ENCODE measurements at places on chromosomes 2 and 18.

GRCh38 chr2:67927501-67927900, 135.3 kb downstream of the C1D start:
- DNase-seq, result no peak

DNA sequence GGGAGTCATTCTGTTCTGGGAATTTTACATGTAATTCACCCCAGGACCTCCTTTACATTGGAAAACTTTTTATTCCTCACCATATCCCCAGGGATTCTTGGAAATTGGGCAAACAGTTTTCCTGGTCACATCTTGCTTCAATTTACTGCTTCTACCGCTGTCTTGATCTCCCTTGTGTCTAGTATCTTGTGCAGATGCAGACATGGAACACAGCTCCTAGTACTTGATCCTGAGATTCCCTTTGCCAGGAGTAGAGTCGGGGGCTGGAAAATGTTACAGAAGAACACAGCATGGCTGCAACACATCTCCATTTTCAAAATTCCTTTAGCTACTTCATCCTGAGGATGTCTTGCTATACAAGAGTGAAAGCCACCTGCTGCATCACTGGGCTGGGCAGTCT, 472.8 kb downstream of the PLCL1 start:
- no peak for DNase-seq

DNA sequence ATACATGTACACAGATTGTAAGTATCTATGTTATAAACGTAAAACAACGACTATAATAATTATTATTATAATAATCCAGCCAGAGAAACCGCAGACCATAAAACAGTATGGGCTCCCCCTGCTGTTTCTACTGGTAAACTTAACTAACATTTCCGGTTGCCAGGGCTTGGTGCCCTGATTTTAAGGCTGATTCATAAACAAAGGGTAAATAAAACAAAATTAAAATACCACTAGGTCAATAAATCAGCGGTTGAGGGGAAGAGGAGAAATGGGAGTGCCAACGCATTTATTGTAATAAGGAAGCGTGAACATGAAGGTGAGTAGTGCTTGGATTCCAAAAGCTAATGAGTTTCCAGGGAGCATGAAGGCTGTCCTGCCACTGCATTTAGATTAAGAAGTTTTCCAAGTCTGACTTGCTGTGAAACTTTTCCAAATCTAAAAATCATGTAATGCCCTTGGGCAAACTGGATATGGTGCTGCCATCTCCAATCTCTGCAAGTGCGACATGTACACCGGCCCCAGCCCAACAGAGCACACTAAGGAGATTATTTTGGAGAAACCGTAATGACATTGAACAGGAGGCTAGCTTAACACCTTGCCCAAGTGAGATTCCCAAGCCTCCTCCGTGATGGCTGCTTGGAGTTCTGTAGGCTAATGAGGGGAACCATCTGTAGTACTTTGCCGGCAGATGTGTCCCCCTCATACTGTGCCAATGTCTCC, 50.7 kb upstream of the HNRNPA3 start:
- DNase-seq, result no peak

DNA sequence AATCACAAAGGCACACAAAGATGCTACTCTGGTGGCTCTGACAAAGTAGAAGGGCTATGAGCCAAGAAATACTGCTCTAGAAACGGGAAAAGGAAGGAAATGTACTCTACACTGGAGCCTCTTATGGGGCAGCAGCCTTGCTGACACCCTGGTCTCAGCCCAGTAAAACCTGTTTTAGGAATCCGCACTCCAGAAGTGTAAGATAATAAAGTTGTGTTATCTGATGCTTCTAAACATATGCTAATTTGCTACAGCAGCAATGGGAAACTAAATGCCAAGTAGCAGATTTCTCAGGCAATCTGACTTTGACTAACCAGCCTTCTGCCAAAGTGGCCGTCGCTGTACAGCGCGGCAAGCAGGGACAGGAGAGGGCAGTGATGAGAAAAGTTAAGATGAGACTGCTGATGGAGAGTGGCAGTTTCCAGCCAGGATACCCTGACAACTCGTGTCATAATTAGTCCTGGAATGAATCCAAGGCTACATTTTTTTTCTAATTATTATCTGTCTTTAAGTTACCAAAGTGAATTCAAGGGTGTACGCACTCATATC, 99.0 kb downstream of the NETO1 start:
- no peak for DNase-seq

DNA sequence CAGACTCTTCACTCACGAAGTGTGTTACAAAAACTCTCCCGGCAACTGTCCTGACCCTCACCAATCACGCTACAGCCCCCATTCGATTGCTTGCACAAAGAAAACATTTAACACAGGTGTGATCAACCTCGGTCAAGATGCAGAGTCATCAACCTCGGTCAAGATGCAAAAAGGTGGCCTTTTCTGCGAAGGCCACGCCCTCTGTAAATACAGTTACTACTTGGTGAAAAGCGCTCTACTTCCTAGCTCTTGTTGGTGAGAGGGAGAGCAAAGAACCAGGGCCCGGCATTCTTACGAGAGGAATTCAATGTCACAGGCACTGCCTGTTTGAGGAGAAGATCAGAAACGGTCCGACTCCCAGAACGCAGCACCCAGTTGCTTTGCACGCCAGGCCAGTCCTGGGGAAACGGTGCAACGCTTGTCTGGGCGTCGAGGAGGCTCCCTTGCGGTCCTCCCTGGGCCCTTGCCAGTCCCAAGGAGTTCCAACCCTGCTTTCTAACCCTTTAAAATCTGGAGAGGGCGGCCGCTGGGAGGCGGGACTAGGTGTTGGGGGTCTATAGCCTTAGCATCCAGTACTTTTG, 1.9 kb downstream of the PIEZO2 start:
- DNase-seq, result peak; percentile 67

DNA sequence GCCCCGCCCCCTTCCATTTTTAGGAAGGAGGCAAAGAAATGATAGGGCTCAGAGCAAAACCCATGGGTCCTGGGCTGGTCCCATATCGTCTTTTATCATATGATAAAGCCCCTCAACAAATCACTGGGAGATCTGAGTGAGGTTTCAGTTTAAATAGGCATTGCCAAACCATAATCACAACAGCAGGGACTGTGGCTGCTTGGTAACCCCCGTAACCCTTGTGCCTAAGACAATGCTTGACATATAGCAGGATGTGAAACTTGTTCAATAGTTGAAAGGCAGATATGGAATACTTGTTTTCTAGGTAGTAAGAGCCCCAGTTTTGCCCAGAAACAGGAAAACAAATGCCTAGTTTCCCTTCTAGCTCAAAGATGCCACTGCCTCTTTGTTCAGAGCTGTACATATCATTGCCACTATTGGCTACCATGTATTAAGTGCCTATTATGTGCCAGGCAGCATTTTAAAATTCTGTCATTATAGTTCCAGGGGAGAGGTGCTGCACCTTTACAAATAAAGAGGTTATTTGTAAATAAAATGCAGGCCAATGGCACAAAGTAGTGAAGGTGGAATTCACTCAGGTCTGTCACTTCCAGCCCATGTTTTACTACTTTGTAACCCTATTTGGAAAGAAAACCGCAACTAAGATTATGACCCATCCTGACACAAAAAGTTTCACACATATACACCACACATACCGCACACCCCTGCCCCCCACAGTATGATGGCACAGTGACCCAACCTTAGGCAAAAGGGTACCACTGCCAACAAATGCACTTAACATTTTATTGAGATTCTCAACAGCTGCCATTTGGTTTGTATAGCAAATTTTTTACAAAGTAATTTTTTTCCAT, 14.2 kb downstream of the NAGK start:
- DNase-seq, result no peak

GRCh38 chr2:11395389-11395788, 51.0 kb upstream of the ROCK2 start:
- no peak for DNase-seq

GRCh38 chr2:50042771-50043170, 888.5 kb upstream of the FSHR start:
- DNase-seq, result no peak

GRCh38 chr2:68466361-68466777, 725 bp downstream of the FBXO48 start:
- DNase-seq, result no peak

GRCh38 chr18:46858290-46858689, 59.0 kb downstream of the PIAS2 start:
- no peak for DNase-seq

DNA sequence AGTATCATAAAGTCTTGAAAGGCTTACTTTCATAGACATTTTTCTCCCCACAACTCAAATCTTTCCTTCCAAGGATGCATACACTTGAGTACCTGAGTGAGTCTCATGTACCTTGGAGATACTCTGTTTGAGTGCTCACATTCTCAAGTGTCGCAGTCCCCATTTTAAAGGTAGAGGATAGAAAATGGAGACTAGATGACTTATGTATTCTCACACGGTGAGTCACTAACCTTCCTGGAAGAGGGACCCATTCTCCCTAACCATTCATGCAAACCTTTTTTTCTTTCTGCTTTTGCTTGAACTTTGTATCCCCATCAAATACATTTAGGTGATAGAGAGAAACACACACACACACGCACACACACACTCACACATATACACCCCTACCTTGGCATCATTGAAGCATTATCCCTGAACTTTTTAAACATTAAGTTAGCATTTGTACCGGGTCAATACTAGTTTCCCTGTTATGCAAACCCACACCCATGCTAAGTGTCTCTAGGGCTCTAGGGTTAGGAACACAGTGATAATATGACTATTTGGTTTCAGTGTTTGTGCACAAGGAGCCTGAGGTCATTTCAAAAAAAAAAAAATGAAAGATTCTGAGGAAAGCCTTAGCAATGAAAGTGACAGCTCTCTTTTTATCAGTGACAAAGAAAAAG, 236.2 kb downstream of the IKZF2 start:
- DNase-seq, result no peak

DNA sequence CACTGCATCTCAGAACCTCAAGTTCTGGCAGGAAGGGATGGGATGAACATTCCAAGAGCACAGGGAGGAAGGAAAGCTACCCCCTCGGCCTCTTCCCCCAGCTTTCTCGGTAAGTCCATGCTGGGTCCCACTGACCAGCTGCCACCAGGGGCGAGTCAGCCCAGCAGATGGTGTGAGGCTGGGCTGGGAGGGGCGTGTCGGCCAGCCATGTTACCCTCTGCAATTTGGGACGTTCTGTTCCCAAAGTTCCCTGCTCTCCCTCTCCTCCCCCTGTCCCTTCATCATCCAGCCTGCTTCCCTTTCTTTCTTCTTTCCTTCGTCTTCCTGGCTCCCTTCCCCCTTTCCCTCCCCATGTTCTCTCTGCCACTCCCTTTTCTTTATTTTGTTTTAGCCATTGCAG, 74.3 kb upstream of the TNP1 start:
- DNase-seq, result no peak

GRCh38 chr2:71510196-71510807, 56.9 kb downstream of the DYSF start:
- peak; percentile 68 for DNase-seq

DNA sequence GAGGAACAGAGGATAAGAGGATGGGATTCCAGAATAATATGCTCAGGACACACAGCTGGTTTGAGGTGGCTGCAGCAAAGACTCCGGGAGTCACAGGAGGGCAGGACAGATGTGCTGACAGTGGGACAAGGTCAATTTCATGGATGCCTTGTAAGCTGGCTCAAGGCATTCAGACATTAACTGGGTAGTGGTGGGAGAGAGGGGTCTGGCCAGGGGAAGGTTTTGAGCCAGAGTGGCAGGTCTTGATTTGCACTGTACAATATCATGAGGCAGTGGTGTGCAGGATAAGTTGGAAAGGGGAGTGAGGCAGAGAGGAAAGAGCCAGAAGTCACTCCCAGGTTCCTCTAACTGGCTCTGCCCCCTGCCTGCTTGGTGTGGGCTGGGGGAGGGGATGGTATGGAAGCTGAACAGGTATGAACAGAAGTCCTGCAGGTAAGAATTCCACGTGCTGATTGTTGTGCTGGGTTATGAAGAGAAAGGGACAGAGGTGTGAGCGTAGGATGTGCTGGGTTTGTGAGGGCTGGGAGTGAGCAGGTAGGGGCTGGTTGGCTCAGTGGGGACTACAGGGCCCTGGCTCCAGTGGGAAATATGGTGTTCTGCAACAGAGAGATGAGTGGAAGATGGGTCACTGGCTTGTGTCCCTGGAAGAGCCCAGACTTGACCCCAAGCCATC, 141.7 kb upstream of the COPS8 start:
- peak; percentile 73 for DNase-seq

DNA sequence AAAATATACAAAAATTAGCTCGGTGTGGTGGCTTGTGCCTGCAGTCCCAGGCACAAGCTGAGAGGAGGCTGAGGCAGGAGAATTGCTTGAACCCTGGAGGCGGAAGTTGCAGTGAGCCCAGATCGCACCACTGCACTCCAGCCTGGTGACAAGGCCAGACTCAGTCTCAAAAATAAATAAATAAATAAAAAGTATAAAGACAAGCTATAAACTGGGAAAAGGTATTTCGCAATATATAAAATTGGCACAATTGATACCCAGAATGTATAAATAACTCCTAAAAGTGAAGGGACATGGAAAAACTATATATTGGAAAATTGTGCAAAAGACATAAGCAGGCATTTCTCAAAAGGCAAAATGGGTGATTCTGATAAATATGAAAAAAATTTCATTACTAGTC, 657.9 kb upstream of the SLC8A1 start:
- DNase-seq, result no peak

DNA sequence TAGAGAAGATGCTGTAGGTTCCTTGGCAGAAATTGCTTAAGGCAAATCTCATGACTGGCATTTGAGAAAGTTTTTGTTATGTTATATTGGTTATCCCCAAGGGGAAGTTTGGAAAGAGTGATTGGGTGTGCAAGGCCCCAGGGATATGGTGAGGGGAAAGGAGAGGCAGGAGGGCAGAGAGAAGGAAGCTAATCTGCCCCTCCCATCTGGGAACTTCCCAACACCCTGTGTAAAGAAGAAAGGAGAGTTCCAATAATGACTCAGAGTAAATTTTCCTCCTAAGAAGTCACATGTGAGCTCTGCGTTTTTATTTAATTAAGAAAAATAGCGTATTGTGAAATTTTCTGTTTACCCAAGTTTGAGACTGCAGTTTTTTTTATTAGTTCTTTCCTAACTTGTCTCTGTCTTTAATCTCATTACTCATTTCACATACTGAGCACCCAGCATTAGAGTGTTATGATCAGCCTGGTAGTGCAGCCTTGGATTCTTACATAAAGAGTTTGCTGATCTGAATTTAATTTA, 3.1 kb upstream of the KYNU start:
- DNase-seq, result no peak

- no peak for DNase-seq
Observed at GRCh38 chr2:27288610-27289009, 6.4 kb downstream of the TRIM54 start.

DNA sequence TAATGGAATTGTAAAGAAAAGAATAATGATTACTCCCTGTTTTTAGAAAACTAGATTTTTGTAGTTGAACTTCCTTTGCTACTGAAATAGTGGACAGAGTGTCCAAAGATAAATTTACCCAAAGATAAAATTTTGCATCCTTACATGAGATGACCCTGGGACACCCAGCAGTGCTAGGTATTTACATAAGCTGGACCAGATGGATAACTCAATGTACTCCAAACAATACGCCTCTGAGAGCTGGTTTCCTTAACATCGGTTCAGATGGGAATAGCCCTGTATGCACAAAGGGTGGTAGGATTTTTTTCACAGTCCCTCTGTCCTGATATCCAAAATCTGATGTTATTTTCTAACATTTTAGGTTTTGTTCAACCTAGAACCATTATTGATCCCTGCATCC, 432.1 kb upstream of the ID2 start:
- no peak for DNase-seq
